ENCODE measurements at places on chromosomes 16 and 17. TPM values are rescaled to one million over a fixed set of nuclear protein-coding genes. Genes with fewer than 3 reads are reported as not detected.

Gene PRSS33
- total RNA-seq = not detected

Gene SLC22A31
- 132 TPM for total RNA-seq

Gene SHBG
- total RNA-seq = not detected

Gene CEP95
- 34.2 TPM for total RNA-seq

Gene CD68
- 667 TPM for total RNA-seq

Gene YBX2
- 0.41 TPM for total RNA-seq

Gene CBLN1
- total RNA-seq = not detected

Gene ADAP2
- 31.5 TPM for total RNA-seq

Gene ENPP7
- total RNA-seq = 0.18 TPM

Gene TPSAB1
- 103 TPM for total RNA-seq

Gene PRR15L
- 48.1 TPM for total RNA-seq

Gene EPN3
- 1.5 TPM for total RNA-seq

Gene MT3
- not detected for total RNA-seq

Gene TBC1D3K
- not detected for total RNA-seq

Gene SSTR5
- not detected for total RNA-seq

Gene CFAP119
- 11.1 TPM for total RNA-seq

Gene KCNH4
- total RNA-seq = 0.09 TPM

Gene DDX52
- 20.3 TPM for total RNA-seq

Gene KRTAP4-1
- not detected for total RNA-seq

Gene SPATA32
- not detected for total RNA-seq

Gene FA2H
- total RNA-seq = 2.5 TPM

Gene LPO
- total RNA-seq = not detected

Gene NAGS
- total RNA-seq = 6.4 TPM

Gene KRTAP1-5
- total RNA-seq = not detected

Gene ATPAF2
- total RNA-seq = 22.9 TPM

Gene MT1G
- total RNA-seq = 25.3 TPM

Gene CPHXL2
- not detected for total RNA-seq

Gene TMEM98
- 47.9 TPM for total RNA-seq

Gene SPNS3
- total RNA-seq = 0.24 TPM

Gene ANKRD40CL
- total RNA-seq = not detected
